ENCODE measurements at places on chromosomes 2 and 18. TPM values are rescaled to one million over a fixed set of nuclear protein-coding genes. Genes with fewer than 3 reads are reported as not detected.

The KATNAL2 gene
- 1.9 TPM for total RNA-seq

The ROCK2 gene
- 25.9 TPM for total RNA-seq

The SPHKAP gene
- total RNA-seq: not detected

The FHL2 gene
- 81.4 TPM for total RNA-seq

The MEP1B gene
- 0.27 TPM for total RNA-seq

All from A549 treated with CpdA at 1 μM for 4 hours (cell line).